Activated naive CD8-positive, alpha-beta T cell treated with anti-CD3 and anti-CD28 coated beads, Interleukin-2, amount 10 ng/mL, durations not matched to agents 7 days and 5 days (primary cell): ENCODE measurements at places on chromosomes 13 and 19. TPM values are rescaled to one million over a fixed set of nuclear protein-coding genes. Genes with fewer than 3 reads are reported as not detected.

The CILP2 gene
- total RNA-seq = 0.14 TPM

The C1QTNF9 gene
- not detected for total RNA-seq

The HIF3A gene
- not detected for total RNA-seq

The CYP2A6 gene
- total RNA-seq = 0.28 TPM

The ZSWIM9 gene
- 13.3 TPM for total RNA-seq

The REXO1 gene
- 57.9 TPM for total RNA-seq

The C3 gene
- 2.0 TPM for total RNA-seq

The DMKN gene
- 2.5 TPM for total RNA-seq

The RYR1 gene
- 2.9 TPM for total RNA-seq

The SH2D3A gene
- total RNA-seq = 35.7 TPM

- H3K36me3 ChIP-seq = no peaks in the 10 kb centered on the region
- peaks cover 16% of the 10 kb centered on the region for H3K4me1 ChIP-seq
- peak overlapping the region; percentile 2 for H3K27ac ChIP-seq
- no peak for DNase-seq
Observed at GRCh38 chr19:49544154-49544553, 16.4 kb downstream of the RCN3 start.

DNA sequence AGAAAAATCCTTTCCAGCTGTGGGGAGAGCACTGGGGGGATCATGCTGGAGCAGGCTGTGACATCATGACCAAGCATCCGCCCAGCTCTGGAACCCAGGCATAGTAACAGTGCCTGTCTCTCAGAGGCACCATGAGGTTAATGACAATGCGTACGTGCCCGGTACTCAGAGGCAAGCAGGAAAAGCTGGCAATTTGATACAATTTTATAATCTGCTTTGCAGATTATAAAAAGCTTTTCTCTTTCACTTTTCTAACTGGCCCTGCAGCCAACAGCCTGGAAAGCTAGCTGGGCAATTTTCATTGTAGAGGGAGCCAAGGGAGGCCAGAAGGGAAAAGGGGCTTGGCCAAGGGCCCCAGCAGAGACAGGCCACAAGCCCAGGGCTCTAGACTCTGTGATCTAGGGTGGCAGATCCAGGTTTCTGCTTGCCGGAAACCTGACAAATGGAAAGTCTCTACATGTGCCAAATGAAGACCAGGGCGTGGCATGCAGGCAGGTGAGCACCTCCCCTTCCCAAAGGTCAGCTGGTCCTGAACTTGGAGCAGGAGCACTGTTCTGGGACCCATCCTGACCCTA lies 22.7 kb downstream of the VRK3 start:
- peaks cover 33% of the 10 kb centered on the region for H3K36me3 ChIP-seq
- no peak for DNase-seq
- no peak overlapping the region for H3K4me3 ChIP-seq
- H3K4me1 ChIP-seq = peaks cover 21% of the 10 kb centered on the region

GRCh38 chr13:72530471-72530870 lies 197.0 kb downstream of the MZT1 start:
- H3K4me1 ChIP-seq = no peaks in the 10 kb centered on the region
- no peaks in the 10 kb centered on the region for H3K36me3 ChIP-seq
- H3K27me3 ChIP-seq = no peaks in the 10 kb centered on the region

- H3K4me1 ChIP-seq = peaks cover 24% of the 10 kb centered on the region
- no peaks in the 10 kb centered on the region for H3K27me3 ChIP-seq
- no peak for DNase-seq
- H3K36me3 ChIP-seq = peaks cover 24% of the 10 kb centered on the region
Observed at GRCh38 chr19:27793128-27793643, 1419.8 kb downstream of the UQCRFS1 start.

- H3K36me3 ChIP-seq = no peaks in the 10 kb centered on the region
- peaks cover 3% of the 10 kb centered on the region for H3K4me1 ChIP-seq
- peaks cover 5% of the 10 kb centered on the region for H3K27me3 ChIP-seq
- no peak overlapping the region for H3K27ac ChIP-seq
Observed at GRCh38 chr13:73142071-73142470, 83.3 kb downstream of the KLF5 start.

- peaks cover 3% of the 10 kb centered on the region for H3K4me1 ChIP-seq
- no peak overlapping the region for H3K27ac ChIP-seq
- H3K27me3 ChIP-seq = peaks cover 9% of the 10 kb centered on the region
Observed at GRCh38 chr13:51041126-51041525, 69.9 kb downstream of the C13orf42 start.

GRCh38 chr19:44756089-44756562 lies 7.6 kb downstream of the BCL3 start:
- peak overlapping the region; percentile 61 for H3K27ac ChIP-seq
- DNase-seq = no peak
- no peaks in the 10 kb centered on the region for H3K27me3 ChIP-seq
- H3K4me3 ChIP-seq = no peak overlapping the region
- H3K4me1 ChIP-seq = peaks cover 59% of the 10 kb centered on the region

- no peaks in the 10 kb centered on the region for H3K36me3 ChIP-seq
- peaks cover 9% of the 10 kb centered on the region for H3K4me1 ChIP-seq
- no peak overlapping the region for H3K27ac ChIP-seq
- H3K4me3 ChIP-seq = no peak overlapping the region
- DNase-seq = no peak
Observed at GRCh38 chr19:384799-385169, 24.2 kb downstream of the C2CD4C start.

GRCh38 chr19:3378352-3379150 lies 12.2 kb downstream of the NFIC start:
- peaks cover 4% of the 10 kb centered on the region for H3K4me1 ChIP-seq
- no peak for DNase-seq
- no peak overlapping the region for H3K4me3 ChIP-seq
- H3K36me3 ChIP-seq = no peaks in the 10 kb centered on the region
- H3K27ac ChIP-seq = no peak overlapping the region
- H3K27me3 ChIP-seq = no peaks in the 10 kb centered on the region

GRCh38 chr19:32453736-32454135 lies 48.2 kb downstream of the DPY19L3 start:
- DNase-seq = no peak
- no peak overlapping the region for H3K27ac ChIP-seq
- H3K36me3 ChIP-seq = peaks cover 2% of the 10 kb centered on the region
- H3K27me3 ChIP-seq = no peaks in the 10 kb centered on the region
- H3K4me3 ChIP-seq = no peak overlapping the region

- peak overlapping the region; percentile 90 for H3K27ac ChIP-seq
- H3K4me3 ChIP-seq = peak overlapping the region; percentile 88
- DNase-seq = no peak
- no peaks in the 10 kb centered on the region for H3K27me3 ChIP-seq
- H3K4me1 ChIP-seq = peaks cover 25% of the 10 kb centered on the region
- peaks cover 11% of the 10 kb centered on the region for H3K36me3 ChIP-seq
Observed at GRCh38 chr19:38733493-38734175, 10.6 kb downstream of the CAPN12 start.

DNA sequence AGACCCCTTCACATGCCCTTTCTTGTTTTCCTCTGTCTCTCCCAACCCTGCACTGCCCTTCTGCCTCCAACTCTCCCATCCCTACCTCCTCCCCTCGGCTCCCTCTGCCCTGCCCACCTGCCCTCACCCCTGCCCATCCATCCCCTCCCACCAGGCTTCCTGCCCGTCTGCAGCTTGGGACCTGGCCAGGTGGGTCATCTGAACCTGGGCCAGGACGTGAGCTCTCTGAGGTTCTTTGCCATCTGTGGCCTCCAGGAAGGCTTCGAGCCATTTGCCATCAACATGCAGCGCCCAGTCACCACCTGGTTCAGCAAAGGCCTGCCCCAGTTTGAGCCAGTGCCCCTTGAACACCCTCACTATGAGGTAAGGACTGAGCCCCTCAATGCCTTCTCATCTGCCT lies 35.7 kb downstream of the RYR1 start:
- no peaks in the 10 kb centered on the region for H3K4me1 ChIP-seq
- H3K36me3 ChIP-seq = no peaks in the 10 kb centered on the region
- H3K27me3 ChIP-seq = peaks cover 8% of the 10 kb centered on the region
- no peak overlapping the region for H3K27ac ChIP-seq

- H3K27me3 ChIP-seq = peaks cover 2% of the 10 kb centered on the region
- no peaks in the 10 kb centered on the region for H3K4me1 ChIP-seq
- no peak overlapping the region for H3K27ac ChIP-seq
- no peak overlapping the region for H3K4me3 ChIP-seq
Observed at GRCh38 chr13:77868717-77869116, 49.9 kb downstream of the EDNRB start.

DNA sequence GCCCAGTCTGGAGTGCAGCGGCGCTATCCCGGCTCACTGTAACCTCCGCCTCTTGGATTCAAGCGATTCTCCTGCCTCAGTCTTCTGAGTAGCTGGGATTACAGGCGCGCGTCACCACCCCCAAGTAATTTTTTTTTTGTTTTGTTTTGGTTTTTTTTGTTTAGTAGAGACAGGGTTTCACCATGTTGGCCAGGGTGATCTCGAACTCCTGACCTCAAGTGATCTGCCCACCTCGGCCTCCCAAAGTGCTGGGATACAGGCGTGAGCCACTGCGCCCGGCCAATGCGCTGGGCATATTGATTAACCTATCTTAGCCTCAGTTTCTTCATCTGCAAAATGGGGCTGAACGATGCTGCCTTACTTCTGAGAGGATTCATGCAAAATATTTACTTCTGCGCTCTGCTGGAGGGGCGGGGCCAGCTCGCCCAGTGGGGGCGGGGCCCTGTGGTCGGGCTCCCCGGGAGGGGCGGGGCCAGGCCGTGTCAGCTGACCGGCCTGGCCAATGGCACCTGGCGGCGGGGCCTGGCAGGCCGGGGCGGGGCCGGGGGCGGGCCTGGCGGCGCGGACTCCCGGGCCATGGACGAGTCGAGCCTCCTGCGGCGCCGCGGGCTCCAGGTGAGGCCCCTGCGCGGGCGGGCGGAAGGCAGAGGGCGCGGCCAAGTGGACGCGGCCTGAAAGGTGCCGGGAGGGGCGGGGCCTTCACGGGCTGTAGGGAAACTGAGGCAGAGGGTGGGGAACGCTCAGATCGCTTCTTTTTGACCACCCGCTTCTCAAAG lies at the start of gene MAST3:
Gene MAST3, plus strand, starts transcription at position 562 of the 776 bp plus-strand sequence. Its CDS starts 15 bp downstream, at position 577.
- H3K27me3 ChIP-seq = no peaks in the 10 kb centered on the region
- H3K4me1 ChIP-seq = peaks cover 26% of the 10 kb centered on the region
- H3K27ac ChIP-seq = peak within 1 kb of the TSS; percentile 61
- peak within 1 kb of the TSS; percentile 92 for H3K4me3 ChIP-seq
- H3K36me3 ChIP-seq = no peaks in the 10 kb centered on the region

- H3K27me3 ChIP-seq = peaks cover 6% of the 10 kb centered on the region
- no peaks in the 10 kb centered on the region for H3K4me1 ChIP-seq
- H3K27ac ChIP-seq = no peak overlapping the region
- no peaks in the 10 kb centered on the region for H3K36me3 ChIP-seq
- H3K4me3 ChIP-seq = no peak overlapping the region
Observed at GRCh38 chr13:75136151-75136550, 345.8 kb downstream of the TBC1D4 start.

DNA sequence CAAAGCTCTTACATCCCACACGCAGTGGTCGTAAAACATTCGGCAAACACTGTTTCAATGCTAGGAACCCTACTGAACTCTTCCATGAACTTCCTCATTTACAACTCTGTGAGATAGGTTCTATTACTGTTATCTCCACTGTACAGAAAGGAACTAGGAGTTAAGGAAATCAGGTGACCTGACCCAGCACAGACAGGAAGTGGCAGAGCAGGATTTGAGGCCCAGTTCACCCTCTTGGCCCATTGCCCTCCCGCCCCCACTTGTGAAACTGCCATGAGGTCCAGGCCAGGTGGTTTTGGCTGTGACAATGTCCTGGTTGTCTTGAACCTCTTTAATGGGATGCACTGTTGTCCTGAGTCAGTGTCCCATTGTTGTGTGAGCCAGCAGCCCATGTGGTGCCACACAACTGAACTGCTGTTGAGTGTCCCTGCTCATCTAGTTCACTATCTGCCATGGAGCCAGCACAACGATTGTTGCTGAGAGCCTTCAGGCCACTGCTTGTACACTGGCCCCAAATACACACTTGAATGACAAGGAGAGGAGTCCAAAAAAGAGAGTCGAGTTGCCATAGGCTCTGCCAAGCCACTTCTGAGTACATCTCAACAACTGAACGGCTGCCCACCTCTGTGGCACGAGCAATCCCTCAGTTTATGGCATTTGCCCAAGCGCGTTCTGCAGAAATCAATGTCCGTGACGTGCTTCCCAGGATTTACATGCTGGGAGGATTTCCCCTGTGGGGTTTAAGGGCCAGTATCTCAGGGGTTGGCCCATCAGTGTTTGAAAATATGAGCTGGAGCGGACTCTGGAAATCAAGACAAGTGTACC lies 484.6 kb downstream of the TSHZ3 start:
- H3K36me3 ChIP-seq = no peaks in the 10 kb centered on the region
- no peak overlapping the region for H3K4me3 ChIP-seq
- no peak for DNase-seq
- H3K27me3 ChIP-seq = no peaks in the 10 kb centered on the region
- H3K27ac ChIP-seq = no peak overlapping the region

DNA sequence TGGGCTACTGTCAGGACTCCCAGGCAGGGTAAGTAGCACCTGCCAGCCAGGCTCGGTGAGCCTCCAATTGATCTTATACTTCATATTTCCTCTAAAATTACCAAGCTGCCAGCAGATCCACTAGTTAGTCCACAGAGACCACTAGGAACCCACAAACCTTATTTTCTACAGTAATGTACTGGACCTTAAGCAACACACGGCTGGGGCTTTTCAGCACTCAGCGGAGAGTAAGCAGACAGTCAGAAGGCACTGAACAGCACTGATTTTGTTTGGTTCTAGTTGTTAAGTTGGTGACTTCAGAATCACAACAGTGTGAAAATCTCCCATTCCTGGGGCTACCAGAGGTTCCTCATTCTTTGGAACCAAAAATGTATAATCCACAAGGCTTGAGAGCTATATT lies 56.1 kb downstream of the MRPL57 start:
- peak overlapping the region; percentile 2 for H3K27ac ChIP-seq
- DNase-seq = no peak
- H3K27me3 ChIP-seq = peaks cover 4% of the 10 kb centered on the region
- no peak overlapping the region for H3K4me3 ChIP-seq

DNA sequence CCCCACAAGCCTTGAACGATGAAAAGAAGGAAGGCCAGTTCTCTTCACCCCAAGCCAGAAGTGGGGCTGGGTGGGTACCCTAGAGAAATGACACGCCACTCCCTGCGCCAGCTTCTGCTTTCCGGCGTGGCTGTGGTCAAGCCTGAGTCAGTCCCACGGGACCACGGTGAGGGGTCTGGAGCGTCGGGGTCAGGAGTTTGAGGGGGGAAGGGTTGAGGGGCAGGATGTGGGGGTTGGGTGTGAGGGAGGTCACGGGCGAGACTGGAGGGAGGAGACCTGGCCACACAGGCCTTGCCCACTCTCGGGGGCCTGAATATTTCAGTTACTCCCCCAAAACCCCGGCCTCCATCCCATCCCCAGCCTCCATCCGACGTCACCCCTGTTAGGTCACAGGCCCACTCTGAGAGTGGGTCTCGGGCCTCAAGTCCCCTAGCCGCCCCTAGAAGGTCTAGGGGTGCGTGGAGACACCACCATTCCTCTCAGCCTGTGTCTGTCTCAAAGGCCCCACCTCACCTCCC lies 500 bp upstream of the IFI30 start:
- no peaks in the 10 kb centered on the region for H3K27me3 ChIP-seq
- peak overlapping the region; percentile 87 for H3K4me3 ChIP-seq
- no peak for DNase-seq
- H3K27ac ChIP-seq = peak overlapping the region; percentile 86
- peaks cover 16% of the 10 kb centered on the region for H3K36me3 ChIP-seq

DNA sequence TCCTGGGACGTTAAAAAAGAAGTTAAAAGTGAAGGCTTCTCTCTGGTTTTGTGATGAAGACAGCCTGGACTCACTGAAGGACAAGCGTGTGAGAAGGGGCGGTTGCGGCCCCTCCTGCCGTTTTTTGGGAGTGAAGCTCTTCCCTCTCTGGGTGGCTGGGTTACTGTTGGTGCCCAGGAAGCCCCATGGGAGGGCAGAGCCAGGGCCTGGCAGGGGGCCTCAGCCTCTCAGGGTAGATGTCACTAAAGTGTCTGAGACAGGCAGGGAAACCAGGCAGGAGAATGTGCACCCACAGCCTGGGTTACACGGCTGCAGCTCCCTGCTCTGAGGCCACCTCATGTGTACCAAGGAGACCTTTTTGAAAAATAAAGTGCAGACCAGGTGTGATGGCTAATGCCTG lies 1.5 kb upstream of the WDR88 start:
- H3K27me3 ChIP-seq = no peaks in the 10 kb centered on the region
- H3K4me3 ChIP-seq = no peak overlapping the region
- peaks cover 14% of the 10 kb centered on the region for H3K4me1 ChIP-seq
- H3K27ac ChIP-seq = no peak overlapping the region
